GM12864 (cell line): ENCODE measurements at places on chromosomes 3 and 15.

GRCh38 chr15:90340345-90340744, 11.7 kb upstream of the ZNF774 start:
- no peak for DNase-seq

DNA sequence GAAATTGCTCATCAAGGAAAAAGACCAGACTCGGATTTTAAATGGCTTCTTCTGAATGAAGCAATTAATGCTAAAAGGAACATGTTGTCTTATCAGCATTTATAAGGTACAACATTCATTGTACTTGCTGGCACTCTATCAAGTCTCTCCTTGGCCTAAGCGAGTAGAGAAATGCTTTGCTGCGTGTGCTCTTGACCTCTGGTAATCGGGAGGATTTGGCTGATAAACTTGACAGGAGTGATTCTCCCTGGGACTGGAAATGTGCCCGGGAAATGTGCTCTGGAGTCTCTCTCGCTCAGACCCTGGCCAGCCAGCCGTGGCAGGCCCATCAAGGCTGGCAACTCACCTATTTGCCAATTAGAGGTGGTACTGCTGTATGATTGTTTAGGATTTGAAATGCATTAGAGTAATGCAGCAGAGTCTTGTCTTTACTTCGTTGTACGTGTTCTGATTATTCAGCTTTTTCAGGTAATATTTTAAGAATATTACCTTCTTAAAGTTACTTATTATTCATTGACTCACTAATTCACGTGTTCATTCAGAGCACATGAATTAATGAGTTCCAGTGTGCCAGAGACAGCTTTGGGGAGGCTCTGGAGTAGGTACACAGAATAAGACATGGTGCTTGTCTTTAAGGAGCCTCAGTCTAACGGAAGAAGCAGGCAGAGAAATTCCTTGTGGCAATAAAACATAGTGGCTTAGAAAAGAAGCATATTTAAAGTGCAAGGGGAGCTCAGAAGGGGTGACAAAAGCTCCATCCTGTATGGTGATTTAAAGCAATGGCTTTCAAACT, 48.0 kb upstream of the TPRG1 start:
- no peak for DNase-seq

GRCh38 chr3:22886439-22887068, 316.6 kb upstream of the UBE2E2 start:
- DNase-seq: no peak

DNA sequence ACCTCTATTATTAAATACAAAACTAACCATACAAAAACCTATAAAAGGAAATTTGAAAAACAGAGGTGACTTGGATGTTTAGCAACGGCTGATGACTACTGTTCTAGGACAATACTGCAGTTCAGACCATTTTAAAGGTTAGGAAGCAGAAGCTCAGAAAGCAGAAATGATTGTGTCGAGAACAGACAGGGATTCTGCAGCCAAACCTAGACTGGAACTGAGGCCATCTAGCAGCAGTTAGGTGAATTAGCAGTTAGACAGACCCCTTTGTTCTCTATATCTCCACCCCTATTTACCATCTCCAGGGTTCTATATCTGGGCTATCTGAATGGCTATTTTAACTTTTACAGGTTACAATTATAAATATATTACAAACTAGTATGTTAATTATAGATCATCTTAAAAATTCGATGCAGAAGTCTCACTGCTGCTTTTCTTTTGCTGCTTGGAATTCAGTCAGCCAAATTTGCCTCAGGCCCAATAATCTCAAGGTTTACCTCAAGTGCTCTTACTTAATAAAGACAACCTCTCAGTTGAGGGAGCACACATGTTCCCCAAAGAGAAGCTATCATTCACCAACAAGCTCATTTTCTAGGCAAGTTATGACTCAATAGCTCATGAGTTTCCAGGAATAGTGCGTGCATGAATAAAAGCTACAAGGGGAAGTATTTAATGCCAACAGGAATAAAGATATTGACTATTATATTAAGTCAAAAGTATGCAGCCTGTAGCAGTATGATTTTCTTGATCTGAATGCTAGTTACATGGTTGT, 9.3 kb upstream of the IL1RAP start:
- DNase-seq: no peak

- no peak for DNase-seq
Measured at GRCh38 chr15:101045835-101046691, 126.9 kb downstream of the LRRK1 start.

DNA sequence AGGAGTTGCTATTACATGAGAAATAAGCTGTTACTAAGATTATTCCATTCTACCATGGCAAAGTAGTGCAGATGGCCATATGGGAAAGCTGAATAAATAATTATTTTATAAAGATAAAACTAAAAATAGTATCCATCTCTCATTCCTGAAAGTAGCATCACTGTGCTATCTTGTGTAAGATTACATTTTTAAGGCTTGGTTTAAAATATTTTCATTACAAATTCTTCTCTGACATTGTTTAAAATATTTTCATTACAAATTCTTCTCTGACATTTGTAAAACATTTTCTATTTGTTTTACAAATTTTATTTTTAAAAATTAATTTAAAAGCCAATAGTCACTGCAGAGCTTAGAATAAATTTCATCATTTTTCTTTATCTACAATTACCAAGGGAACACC, 665.5 kb upstream of the NAALADL2 start:
- DNase-seq: no peak

DNA sequence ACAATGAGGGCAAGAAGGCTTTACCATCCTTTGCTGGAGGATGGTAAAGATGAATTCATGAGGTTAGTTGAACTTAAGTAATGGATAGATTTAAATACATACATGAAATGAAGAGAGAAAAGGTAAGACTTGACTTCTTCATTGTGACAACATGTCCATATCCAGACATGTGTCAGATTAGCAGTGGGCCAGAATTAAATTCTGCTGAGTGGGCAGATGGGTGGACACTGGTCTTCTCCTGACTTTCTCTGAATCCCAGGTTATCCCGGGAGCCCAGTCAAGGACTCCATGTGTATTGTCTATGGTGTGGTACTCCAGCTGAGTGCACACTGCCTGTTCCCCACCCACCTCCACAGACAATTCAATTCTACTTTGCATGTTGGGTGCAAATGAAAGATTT, 603.1 kb downstream of the NLGN1 start:
- no peak for DNase-seq

DNA sequence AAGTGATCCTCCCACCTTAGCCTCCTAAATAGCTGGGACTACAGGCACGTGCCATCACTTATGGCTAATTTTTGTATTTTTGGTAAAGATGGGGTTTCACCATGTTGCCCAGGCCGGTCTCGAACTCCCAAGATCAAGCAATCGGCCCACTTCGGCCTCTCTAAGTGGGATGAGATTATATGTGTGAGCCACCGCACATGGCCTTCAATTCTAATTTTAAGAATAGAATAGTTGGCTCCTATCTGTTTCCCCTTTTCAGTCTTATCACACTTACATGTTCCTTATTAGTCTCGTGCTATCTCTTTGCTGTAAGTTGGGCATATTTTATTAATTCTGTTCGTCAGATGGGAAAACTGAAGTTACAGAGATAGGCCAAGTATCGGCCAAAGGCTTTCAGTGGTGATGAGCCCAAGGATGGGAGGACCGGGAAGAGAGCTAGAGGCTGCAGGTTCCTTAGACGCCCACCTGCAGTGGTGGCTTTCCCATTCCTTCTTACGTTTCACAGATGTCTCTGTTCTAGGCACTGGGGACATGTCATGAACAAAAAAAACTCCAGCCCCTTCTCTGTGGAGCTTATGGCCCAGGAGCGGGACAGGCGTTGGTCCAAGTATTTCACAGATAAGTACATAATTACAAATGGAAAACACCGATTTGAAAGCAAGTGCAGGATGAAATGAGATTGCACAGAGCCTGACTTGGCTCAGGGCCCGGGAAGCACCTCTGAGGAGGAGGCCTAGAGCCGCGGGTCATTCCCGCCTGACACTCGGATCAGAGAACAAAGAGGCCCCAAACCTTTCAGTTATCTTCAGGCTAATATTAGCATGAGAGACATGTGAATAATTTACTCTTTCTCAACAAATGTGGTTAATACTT, 91.1 kb upstream of the KLF13 start:
- DNase-seq: no peak

- peak; percentile 82 for DNase-seq
Measured at GRCh38 chr3:156483426-156483825, 71.5 kb downstream of the SSR3 start.

GRCh38 chr15:53808058-53808706, 48.7 kb upstream of the WDR72 start:
- DNase-seq: no peak

- DNase-seq: no peak
Measured at GRCh38 chr3:147620906-147621305, 211.7 kb downstream of the ZIC1 start.

- DNase-seq: no peak
Measured at GRCh38 chr15:59063042-59063441, 41.9 kb upstream of the CCNB2 start.

DNA sequence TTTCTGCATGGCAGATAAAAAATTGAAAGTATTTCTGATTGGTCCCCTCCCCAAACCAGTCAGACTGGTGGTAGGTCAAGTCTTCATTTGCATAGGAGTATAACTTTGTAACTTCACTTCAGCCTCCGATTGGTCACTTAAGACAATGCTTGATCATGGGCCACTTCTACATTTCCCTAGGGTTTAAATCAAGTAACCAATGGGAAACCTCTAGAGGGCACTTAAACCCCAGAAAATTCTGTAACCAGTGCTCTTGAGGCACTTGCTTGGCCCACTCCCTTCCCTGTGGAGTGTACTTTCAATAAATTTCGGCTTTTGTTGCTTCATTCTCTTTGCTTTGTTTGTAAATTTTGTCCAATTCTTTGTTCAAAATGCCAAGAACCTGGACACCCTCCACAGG, 225.5 kb downstream of the ARPP21 start:
- DNase-seq: no peak

- DNase-seq: no peak
Measured at GRCh38 chr3:48232232-48232631, 8.7 kb upstream of the ZNF589 start.

DNA sequence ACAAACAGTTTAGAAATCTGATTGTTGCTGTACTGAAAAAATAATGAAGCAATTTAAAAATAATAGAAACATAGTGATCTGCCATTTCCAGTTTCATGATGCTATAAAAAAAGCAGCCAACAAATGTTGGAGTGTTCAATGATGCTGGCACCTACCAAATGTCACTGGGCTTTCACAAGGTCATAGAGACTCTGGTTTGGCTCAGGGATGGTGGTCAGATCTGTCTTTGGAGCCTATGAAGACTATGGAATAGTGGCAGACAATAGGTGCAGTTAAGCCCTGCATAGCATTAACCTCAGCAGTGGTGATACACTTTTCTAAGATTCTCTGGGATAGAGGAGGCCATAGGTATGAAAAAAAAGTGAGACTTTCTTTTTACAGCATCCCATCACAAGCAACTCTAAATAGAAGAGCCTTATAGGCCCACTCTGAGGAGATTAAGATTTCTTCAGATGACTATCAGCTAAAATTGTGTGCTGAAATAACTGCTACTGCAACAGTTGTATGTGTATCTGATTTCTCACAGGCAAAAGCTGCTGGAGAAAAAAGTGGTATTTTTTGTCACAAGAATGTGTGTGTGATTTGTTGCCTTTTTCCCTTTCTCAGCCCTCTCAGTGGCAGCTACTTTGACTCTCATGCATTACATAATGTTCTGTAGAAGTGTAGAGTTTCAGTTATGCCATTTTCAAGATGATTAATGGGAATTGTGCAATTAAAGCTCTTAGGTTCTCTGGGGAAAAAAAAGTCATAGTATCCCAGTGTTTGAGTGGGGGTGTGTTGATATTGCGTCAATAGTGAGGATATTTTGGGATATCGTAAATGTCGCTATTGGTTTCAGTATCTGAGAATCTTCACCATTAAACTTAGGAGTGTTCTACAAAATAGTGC, 137.4 kb downstream of the MBNL1 start:
- DNase-seq: no peak

DNA sequence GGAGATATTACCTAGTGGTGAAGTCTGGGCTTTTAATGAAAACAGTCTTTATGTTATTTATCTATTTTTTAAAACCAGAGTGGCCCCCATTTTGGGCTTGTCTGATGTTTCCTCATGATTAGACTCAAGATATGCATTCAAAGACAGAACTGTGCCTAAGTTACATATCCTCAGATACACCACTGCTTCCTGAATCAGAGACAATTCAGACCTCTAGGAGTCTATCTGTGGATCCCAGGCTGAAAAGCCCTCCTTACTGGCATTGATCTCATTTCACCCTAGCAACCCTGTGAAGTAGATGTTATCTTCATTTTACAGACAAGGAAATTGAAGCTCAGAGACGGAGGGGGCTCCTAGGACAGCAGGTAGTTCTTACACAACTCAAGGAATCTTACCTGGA, 16.8 kb upstream of the TGM5 start:
- DNase-seq: no peak

- DNase-seq: no peak
Measured at GRCh38 chr3:58117561-58118181, 93.1 kb downstream of the DNASE1L3 start.

DNA sequence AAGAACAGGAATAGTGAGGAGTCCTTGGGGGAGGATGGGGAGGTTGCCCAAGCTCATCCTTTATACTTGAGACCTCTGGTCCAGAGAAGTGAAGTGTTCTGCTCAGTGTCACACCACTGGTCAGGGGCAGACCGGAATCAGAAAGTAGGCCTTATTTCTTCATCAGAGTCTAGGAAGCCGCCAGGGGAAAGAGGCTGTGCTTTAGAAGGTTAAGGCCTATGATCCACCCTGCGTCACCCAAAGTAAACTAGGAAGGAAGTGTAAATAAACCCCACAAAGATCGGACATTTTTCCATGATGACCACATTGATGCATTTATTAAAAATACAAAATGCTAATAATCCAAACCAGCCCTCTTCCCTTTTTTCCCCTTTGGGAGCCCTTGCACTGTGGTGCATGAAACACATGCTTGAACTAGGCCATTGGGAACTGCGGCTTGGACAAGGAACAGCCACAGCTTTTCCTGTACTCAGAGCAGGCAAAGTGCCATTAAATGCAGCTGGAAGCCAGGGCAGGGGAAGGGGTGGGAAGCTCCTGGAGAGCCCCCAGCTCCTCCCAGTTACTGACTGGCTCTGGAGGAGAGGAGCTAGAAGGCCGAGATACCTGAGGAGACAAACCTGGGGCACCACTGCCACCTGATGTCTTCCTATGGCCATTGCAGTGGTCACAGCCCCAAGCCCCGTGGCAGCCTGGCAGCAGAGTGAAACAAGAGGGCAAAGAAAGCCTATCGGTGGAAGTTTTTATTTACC, 37.0 kb downstream of the CDC25A start:
- DNase-seq: peak; percentile 55

DNA sequence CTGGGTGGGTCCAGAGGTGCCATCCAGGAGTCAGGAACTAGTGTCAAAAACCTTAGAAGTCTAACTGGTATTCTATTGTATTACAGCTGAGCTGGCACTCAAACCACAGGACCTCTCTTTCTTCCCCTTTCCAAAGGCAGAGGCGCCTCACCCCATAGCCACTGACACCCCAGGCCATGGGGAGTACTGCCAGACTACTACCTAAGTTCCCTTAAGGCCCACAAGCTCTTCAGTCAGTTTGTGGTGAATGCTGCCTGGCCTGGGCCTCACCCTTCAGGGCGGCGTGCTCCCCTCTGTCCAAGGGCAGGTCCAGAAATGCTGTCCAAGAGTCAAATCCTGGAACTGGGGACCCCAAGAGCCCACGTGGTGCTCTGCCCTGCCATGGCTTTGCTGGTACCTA, 43.0 kb upstream of the FGF7 start:
- DNase-seq: no peak

GRCh38 chr15:48759921-48760320, 50.9 kb downstream of the CEP152 start:
- no peak for DNase-seq
